Epithelial cell of umbilical artery (primary cell): ENCODE measurements at places on chromosomes 5 and 9. TPM values are rescaled to one million over a fixed set of nuclear protein-coding genes. Genes with fewer than 3 reads are reported as not detected.

CNTNAP3B gene
- 29.2 and 37.0 TPM in 2 replicates for total RNA-seq

FAM120A gene
- 66.3 and 69.6 TPM in 2 replicates for total RNA-seq

SPACA9 gene
- total RNA-seq: 1.6 and 2.0 TPM in 2 replicates

GPR150 gene
- 0.30 and 0.32 TPM in 2 replicates for total RNA-seq

CDHR2 gene
- not detected in 2 replicates for total RNA-seq

TRIM41 gene
- 7.8 and 8.1 TPM in 2 replicates for total RNA-seq

ECM2 gene
- total RNA-seq: 0.32 TPM in 1 of 2 replicates, not detected in the other

CCIN gene
- 1.3 and 3.8 TPM in 2 replicates for total RNA-seq

SPATA31A3 gene
- total RNA-seq: not detected in 2 replicates

IGFBPL1 gene
- 0.32 TPM in 1 of 2 replicates, not detected in the other for total RNA-seq

CLPTM1L gene
- total RNA-seq: 252 and 269 TPM in 2 replicates

OR1J2 gene
- not detected in 2 replicates for total RNA-seq
